Hepatocyte (in vitro differentiated cells): ENCODE measurements at places on chromosomes 5 and 9. TPM values are rescaled to one million over a fixed set of nuclear protein-coding genes. Genes with fewer than 3 reads are reported as not detected.
A peak's percentile ranks its signal among the peaks of the same experiment; 100 is the strongest.

- no peak overlapping the region for H3K27ac ChIP-seq
- H3K36me3 ChIP-seq: no peaks in the 10 kb centered on the region
- no peaks in the 10 kb centered on the region for H3K4me1 ChIP-seq
- no peak overlapping the region for H3K4me3 ChIP-seq
- no peak for DNase-seq
- no peaks in the 10 kb centered on the region for H3K27me3 ChIP-seq
Measured at GRCh38 chr9:99255651-99256050, 33.6 kb downstream of the SEC61B start.

DNA sequence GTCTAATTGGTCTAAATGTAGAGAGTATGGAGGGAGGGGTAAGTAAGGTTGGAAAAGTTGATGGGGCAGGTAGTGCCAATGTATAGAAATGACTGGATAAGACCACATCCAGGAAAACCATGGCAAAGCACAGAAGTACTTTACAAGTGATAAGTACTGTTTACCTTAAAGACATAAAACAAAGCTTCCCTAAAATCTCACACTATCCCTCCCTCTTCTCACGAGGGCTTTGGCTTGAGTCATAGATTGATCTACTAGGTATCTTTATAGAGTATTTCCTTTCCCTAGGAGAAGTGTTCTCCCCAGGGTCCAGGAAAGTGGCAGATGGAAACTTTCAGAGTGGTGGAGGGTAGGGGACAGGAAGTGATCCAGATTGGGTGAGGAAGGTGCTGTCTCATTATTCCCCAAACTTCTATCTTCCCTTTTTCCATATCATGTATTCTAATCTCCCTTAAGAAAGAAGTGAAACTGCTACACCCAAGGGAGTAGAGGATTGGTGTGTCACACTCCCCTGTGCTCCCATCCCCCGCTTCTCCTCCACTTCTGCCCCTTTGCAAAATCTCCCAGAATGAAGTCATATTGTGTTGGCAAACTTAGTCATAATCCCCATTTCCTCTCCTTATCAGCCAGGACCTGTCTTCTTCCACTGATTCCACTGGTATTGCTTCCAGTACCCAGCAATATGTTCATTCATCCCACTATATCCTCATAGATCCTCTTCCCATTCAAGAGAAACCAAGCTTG, 14.6 kb downstream of the IL33 start:
- H3K4me1 ChIP-seq: peaks cover 11% of the 10 kb centered on the region
- H3K36me3 ChIP-seq: no peaks in the 10 kb centered on the region
- DNase-seq: peak; percentile 24
- H3K27ac ChIP-seq: peak overlapping the region; percentile 70
- H3K4me3 ChIP-seq: no peak overlapping the region

The C9orf85 gene
- polyA plus RNA-seq: 10.4 and 12.2 TPM in 2 replicates

The SUSD3 gene
- 13.5 and 17.3 TPM in 2 replicates for polyA plus RNA-seq

The CMBL gene
- 16.7 and 24.1 TPM in 2 replicates for polyA plus RNA-seq

The FBP2 gene
- polyA plus RNA-seq: 0.30 and 0.74 TPM in 2 replicates
